ENCODE measurements at places on chromosomes 7 and 10.

DNA sequence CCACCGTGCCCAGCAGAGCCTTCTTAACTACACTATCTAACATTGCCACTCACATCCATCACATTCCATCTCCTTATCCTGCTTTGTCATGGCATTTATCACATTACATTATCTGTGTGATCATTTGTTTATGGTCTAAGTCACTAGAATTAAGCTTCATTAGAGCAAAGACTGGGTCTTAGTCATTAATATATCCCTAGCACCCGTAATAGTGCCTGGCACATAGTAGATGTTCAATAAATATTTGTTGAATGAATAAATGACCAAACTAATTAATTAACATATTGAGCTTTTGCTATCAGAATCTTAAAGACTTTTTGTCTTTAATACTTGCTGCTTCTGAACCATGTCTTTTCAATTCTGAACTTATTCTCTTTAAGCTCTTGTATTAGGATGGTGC, 5.9 kb upstream of the COPG2 start:
- no peak for DNase-seq

DNA sequence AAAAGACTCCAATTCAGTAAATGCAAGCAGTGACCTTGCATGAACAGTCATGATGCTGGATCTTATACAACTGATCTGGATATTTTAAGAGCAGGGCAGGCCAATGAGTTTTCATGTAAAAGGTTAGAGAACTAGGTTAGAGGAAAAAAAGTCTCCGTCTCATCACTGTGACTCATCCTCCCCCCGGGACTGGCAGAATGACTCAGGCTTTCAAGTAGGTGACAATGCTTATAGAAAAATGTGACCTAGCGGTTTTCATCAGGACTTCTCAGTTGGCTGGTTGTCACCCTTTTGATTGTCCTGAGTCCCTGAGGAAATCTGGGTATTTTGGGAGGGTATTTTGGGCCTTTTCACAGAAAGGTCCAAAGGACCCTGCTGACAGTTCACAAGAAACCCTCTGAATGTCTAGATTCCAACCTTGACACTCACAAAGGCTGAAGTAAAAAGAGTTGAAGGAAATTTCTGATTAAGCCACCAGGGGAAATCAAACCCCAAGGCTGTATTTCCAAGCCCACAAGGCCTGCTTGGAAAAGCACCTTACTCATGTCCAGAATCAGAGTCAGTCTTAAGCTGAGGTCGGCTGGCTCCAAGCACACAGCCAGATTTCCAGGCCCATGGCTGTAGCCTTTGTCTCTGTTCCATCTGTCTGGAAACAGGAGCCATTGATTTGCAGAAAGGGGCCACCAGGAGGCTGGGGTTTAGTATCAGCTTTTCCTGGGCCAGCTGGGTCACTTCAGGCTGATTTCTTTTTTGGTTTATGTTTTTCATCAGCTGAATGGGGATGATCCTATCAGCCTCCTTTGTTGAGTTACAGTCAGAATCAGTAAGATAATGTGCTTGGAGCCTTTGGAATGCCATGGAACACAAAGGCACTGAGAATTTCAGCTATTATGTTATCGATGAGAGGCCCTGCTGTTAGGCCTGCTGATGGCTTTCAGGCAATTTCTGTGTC, 226.4 kb upstream of the HABP2 start:
- no peak for DNase-seq

DNA sequence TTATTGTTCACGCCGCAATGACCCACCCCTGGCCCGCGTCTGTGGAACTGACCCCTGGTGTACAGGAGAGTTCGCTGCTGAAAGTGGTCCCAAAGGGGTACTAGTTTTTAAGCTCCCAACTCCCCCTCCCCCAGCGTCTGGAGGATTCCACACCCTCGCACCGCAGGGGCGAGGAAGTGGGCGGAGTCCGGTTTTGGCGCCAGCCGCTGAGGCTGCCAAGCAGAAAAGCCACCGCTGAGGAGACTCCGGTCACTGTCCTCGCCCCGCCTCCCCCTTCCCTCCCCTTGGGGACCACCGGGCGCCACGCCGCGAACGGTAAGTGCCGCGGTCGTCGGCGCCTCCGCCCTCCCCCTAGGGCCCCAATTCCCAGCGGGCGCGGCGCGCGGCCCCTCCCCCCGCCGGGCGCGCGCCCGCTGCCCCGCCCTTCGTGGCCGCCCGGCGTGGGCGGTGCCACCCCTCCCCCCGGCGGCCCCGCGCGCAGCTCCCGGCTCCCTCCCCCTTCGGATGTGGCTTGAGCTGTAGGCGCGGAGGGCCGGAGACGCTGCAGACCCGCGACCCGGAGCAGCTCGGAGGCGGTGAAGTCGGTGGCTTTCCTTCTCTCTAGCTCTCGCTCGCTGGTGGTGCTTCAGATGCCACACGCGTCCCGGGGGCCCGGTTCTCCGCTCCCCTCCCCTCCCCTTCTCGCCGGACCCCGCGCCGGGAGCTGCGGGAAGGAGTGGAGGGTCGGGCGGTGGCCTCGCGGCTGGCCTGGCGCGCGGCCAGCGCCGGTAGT, at the start of gene CBX3:
CBX3 (plus strand) TSS at position 499 of the 772 bp plus-strand sequence. CDS start 1,254 bp downstream, outside the sequence.
- peak; percentile 92 for DNase-seq

DNA sequence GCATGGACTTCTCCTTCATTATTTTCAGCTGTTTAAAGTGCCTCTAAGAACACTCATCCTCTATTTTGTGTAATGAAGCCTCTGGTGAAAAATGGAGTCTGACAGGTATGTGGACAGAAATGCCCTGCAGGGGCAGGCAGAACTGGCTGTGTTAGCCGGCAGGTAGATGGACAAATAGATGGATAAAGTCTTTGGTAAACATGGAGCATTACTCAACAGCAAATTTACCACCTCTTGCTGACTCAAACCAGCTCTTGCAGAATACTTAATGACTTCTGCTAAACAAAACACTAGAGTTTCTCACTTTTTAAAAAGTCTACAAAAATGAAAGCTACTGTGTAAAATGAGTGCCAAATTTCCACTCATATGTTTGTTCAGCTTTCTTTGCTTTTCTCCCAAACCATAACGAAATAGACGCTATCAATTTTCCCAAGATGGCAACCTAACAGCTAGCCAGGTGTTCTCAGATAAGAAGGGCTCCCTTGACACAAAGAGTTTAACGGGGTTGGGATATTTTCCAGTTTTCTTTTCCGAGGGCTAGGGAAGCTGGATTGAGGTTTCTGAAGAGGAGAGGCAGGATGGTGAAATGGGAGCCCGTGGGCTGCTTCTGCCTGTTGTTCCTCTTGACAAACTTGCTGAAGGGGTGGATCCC, 71.9 kb upstream of the HABP2 start:
- no peak for DNase-seq

DNA sequence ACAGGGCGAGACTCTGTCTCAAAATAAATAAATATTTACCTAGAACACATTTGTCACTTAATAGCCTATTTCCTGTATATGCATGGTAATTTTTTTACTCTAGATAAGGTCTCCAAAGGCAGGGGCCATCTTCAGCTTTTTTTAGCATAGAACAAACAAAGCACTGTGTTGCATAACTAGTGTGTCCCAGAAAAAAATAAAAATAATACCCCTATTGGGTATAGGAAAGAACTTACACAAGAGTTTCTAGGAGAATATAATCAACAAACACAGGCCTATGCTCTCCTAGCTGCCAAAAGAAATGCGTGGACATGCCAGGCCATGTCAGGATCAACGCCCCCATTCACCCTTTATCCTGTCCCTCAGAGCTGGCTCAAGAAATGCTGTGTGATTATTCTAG, 103.6 kb downstream of the PARD3 start:
- no peak for DNase-seq

DNA sequence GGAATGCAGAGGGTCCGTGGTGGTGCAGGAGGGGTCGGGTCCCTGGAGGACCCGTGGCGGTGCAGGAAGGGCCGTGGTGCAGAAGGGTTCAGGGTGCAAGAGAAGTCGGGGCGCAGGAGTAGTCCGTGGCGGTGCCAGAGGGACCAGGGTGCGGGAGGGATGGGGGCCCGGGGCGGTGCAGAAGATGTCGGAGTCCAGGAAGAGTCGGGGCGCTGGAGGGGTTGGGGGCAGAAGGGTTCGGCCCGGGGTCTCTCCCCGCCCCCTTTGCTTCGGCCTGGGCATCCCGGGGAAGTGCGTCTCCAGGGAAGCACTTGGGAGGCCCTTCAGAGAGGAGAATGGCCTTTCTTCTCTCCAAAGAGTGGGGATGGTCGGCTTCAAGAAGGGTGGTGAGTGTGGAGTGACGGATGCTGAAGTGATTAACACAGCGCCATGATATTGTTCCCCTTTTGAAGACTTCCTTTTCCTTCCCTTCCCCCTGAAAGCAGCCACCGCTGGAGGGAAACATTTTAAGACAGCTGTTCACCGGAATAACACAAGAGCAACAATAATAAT, 997 bp downstream of the WDR37 start:
- DNase-seq = no peak

GRCh38 chr7:75534727-75535307, 42.7 kb downstream of the SPDYE5 start:
- DNase-seq = no peak
